ENCODE measurements at places on chromosomes 1 and 21.

DNA sequence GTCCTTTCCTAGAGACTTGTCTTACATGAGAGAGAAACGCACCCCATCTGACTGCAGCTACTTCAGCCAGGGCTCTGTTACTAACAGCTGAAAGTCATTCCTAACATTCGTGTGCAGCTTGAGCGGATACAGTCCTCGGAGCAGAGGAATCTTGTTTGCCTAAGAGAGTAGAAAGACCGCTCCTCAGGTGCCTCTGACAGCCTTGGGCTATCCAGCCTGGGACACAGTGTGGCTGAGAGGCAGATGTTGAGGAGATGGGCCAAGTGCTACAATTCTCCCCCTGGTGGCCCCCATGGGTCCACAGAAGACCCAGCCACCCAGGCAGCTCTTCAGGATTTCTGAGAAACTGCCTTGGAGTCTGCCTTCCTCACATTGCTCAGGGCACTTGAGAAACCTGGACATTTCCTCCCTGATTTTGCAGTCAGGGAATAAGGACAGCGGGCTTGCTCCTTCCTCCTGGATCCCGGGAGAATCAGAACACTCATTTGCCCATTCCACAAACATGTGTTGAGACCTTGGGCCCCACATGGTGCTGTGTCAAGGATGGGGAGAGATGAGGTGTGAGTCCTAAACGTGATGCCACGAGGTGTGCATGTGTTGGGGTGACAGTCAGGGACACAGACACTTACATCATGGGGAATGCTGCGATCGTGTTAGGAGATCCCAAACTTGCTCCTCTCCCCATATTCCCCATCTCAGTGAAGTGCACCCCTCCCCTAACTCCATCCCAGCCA is 13.1 kb downstream of the TRIM62 start:
- no peak for DNase-seq

- DNase-seq = no peak
Measured at GRCh38 chr1:235021815-235022214, 106.8 kb downstream of the TOMM20 start.

GRCh38 chr1:5904551-5904950 is 87.7 kb downstream of the NPHP4 start:
- no peak for DNase-seq

- no peak for DNase-seq
Measured at GRCh38 chr1:170146720-170147263, 1.0 kb downstream of the NTMT2 start.

- DNase-seq = no peak
Measured at GRCh38 chr1:31122741-31123140, 57.2 kb upstream of the PUM1 start.

- no peak for DNase-seq
Measured at GRCh38 chr1:41399145-41399795, 38.0 kb downstream of the FOXO6 start.

DNA sequence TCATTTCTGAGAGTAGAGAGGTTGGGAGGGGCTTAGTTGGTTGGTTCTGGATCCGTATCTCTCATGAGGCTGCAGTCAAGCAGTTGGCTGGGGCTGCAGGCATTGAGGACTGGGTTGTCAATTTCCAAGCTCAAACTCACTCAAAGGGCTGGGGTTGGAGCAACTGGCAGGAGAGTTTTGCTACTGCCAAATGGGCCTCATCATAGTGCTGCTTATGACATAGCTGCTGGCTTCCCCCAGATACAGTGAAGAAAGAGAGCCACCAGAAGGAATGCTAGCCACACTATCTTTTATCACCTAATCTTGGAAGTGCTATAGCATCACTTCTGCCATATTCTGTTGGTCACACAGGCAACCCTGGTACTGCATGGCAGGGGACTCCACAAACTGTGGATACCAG is 363.5 kb upstream of the USP24 start:
- DNase-seq = no peak

DNA sequence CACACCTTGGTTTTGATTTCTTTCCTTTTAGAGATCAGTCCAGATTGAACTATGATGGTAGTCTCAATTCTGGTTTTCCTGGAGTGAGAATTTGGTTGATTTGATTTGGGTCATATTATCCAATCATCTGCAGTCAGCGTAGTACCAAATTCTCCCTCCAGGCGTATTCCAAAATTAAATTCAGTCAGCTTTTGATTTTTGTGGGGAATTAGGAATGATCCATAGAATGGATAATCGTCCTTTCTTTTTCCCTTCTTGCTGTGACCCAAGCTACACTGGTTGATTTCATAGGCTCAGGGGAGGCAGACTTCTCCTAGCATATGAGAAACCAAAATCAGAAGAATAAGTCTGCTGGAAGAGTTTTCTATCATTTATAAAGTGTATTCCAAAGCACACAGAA is 4.9 kb downstream of the PRCC start:
- no peak for DNase-seq

GRCh38 chr1:18100060-18100459 is 7.5 kb upstream of the IGSF21 start:
- no peak for DNase-seq

- DNase-seq = no peak
Measured at GRCh38 chr1:56799605-56800400, 19.4 kb downstream of the FYB2 start.

- DNase-seq = peak; percentile 63
Measured at GRCh38 chr1:18900303-18900841, 2.0 kb downstream of the ALDH4A1 start.

DNA sequence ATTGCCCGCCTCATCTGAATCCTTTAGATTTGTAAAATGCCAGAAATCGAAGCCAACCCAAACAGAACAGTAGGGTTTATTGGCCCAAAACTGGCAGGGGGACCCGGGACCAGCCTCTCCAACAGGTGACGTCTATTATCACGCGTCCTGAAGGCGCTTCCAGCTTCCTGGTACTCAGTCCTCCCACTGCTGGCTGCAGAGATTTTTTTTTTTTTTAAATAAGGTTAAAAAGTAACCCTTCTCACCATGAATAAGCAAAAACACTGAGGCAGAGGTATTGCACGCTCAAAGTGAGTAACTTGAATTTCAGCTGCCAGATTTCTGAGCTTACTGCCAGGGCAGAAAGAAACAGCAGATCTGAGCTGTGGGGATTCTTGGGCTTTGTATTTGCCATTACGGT is 54.4 kb upstream of the GCLM start:
- no peak for DNase-seq

- no peak for DNase-seq
Measured at GRCh38 chr1:21811875-21812305, at the start of gene LDLRAD2. TSS of gene LDLRAD2 (plus strand) at chr1:21812265. CDS start at chr1:21812452, 187 bp downstream.

GRCh38 chr1:238438311-238439270 is 547.9 kb upstream of the ZP4 start:
- no peak for DNase-seq

DNA sequence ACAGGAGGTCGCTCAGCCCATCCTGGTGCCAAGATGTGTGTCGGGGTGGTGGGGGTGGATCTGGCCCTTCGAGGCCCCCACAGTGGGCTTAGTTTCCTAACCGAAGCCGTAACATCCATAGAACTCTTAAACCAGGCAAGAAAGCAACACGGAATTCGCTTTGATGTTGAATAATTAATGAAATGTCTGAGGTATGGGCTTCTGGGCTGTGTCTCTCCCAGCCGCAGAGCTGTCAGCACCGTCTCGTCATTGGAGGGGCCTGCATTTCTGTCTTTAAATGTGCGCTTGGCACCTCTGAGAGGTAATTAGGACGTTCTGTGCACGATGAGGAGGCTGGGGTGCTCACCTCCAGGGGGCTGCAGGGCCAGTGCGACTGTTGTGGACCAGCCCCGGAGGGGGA is 13.3 kb upstream of the PLCH2 start:
- DNase-seq = no peak

Measured in GF-D8 (cell line).